Left ventricle myocardium inferior (tissue), 1 donor: ENCODE measurements at places on chromosomes 12 and 14. TPM values are rescaled to one million over a fixed set of nuclear protein-coding genes. Genes with fewer than 3 reads are reported as not detected.

GRCh38 chr12:56989861-56990610 is 16.3 kb downstream of the ZBTB39 start:
- no peak for DNase-seq

GRCh38 chr14:88834883-88835431 is 10.5 kb downstream of the TTC8 start:
- DNase-seq, result no peak

ACVRL1 gene
- 36.9 TPM for total RNA-seq

DNA sequence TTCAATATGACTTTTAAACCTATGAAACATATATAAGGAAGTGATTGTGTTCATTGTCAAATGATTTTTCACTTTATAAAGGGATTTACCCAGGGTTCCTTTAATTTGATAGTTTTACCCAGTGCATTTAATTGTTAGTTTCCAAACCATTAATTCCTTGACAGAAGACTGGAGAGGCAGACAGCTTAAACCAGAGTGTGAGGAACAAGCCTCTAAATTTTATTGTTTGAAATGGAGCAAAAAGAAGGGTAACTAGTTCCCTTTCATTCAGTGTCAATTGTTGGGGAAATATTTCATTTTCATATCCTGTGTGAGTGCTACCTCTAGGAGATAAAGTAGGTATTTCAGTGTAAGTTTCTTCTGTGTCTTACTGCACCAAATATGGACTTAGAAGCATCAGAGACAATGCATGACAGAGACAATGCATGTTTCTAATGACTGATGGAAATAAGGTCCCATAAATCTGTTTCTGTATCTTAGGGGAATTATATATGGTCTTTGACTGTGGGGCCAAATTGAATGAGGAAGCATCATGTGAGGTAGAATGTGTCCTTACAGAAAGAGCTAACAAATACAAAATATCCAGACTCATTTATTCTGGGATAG is 120.5 kb downstream of the TMTC2 start:
- DNase-seq, result no peak

ANKS1B gene
- 1.6 TPM for total RNA-seq

ASCL1 gene
- not detected for total RNA-seq

RHOJ gene
- 14.6 TPM for total RNA-seq

- DNase-seq, result no peak
These were observed 682 bp upstream of the TRIP11 start for GRCh38 chr14:92040431-92041051.

DNA sequence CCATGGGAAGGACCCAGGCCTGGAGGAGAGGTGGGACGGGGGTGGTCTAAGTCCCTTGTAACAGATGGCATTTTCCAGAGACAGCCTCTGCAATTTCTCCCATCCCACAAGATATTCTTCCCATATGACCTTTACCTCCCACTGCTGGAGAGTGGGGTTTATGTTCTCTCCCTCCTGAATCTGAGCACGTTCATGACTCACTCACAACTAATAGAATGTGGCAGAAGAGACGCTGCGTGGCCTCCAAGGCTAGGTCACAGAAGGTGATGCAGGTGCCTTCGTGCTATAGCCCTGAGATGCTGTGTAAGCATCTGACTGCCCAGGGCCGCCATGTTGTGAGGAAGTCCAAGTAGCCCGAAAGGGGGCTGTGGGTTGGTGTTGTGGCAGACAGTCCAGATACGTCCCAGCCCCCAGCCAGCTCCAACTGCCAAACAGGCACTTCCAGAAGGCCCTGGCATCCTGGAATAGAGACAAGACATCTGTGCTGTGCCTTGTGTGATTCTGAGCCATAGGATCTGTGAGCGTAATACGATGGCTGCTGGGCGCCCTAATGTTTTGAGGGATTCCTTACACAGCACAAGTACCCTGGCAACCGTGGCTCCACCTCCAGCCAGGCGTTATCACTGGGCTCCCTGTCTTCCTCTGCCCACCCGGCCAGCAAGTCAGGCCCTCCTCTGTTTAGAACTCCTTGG is 56.1 kb upstream of the NCOR2 start:
- DNase-seq, result no peak

ENTPD5 gene
- total RNA-seq, result 6.3 TPM

GRCh38 chr12:58563621-58564020 is 356.7 kb downstream of the LRIG3 start:
- DNase-seq, result no peak

RPGRIP1 gene
- total RNA-seq, result 0.30 TPM

ACSS3 gene
- 24.5 TPM for total RNA-seq

DNA sequence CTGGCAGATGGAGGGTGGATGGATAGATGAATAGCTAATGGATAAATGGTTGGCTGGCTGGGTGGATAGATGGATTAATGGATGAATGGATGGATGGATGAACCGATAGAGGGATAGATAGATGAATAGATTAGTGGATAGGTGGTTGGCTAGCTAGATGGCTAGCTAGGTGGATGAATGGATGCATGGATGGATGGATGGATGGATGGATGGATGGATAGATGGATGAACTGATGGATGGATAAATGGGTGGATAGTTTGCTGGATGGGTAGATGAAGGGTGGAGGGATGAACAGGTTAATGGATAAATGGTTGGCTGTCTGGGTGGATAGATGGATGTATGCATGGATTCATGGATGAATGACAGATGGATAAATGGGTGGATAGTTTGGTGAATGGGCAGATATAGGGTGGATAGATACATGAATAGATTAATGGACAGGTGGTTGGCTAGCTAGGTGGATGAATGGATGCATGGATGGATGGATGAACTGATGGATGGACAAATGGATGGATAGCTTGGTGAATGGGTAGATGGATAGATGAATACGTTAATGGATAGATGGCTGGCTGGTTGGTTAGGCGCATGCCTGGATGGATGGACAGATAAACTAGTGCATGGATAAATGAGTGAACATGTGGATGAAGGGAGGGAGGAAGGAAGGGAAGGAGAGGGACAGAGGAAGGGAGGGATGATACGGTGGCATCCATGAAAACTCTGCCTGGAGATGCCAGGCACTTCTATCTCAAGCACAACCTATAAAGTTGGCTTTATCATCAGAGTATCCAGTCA is 8.1 kb downstream of the SERPINA9 start:
- DNase-seq, result no peak

DNA sequence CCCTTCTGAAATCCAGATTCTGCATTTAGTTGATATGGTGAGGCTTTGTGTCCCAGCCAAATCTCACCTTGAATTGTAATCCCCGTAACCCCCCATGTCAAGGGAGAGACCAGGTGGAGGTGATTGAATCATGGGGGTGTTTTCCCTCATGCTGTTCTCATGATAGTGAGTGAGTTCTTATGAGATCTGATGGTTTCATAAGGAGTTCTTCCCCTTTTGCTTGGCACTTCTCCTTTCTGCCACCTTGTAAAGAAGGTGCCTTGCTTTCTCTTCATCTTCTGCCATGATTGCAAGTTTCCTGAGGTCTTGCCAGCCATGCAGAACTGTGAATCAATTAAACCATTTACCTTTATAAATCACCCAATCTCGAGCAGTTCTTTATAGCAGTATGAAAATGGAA is 23.1 kb upstream of the C12orf42 start:
- DNase-seq, result no peak

DNA sequence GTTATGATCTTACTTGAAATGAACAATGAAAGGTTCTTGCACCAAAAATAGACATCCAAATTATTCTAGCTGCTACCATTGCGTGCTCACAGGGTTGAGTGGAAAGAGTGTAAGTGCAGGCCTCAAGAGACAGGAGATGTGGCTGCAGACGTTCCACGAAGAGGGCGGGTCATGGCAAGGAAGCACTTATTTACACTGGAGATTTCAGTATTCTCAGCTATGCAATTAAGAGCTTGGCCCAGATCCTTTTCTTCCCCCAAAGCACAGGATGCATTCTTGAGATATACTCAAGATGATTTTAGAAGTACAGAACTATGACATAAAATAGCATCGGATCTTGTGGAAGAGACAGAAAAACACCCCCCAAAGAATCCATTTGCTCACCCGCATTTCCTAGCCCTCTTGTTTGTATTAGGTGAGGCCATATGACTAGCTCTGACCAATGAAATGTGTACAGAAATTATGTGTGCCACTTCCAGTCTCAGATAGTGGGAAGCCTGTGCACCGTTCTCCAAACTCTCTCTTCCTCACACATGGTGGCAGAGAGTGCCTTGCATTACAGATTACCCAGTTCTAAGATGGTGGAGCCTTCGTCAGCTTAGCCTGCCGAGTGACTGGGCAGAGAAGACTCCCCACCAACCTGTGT is 261.4 kb downstream of the TTC8 start:
- DNase-seq, result peak; percentile 38

DNA sequence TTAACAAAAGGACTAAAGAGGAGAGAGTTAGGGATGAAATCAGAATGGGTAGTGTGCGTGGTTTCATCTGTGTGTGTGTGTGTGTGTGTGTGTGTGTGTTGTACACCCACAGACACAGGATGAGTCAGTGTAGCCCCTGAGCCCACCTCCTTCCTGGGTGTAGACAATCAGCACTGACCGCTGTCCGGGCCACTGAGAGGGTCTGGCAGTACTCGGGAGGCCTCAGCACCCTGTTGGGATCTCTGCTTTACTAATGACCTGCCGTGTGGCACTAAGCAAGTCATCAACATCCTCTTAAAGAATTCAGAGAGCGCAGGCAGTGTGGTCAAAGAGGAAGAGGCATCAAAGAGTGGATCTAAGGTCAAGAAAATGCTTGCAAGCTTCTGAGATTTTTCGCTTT is 112.6 kb downstream of the PRMT8 start:
- DNase-seq, result no peak

GRCh38 chr12:47651368-47652254 is 54.2 kb downstream of the RPAP3 start:
- peak; percentile 31 for DNase-seq

DNA sequence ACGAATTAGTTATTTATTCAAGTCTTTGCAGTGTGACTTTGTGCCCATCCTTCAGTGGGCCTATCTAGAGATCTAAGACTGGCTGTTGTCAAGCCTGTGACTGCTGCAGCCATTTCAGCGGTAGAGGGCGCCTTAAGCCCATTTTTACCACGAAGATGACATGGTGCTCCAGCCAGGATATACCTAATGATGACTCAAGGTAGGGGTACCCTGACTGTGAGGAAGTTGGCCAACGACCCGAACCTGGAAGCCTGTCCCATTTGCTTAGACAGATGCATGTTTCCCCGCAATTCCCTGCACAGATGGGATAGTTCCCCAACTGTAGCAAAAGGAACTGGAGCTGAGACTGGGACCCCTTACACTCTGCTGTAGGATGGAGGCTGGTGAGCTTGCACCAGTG is 41.3 kb downstream of the RAB3IP start:
- no peak for DNase-seq

DNA sequence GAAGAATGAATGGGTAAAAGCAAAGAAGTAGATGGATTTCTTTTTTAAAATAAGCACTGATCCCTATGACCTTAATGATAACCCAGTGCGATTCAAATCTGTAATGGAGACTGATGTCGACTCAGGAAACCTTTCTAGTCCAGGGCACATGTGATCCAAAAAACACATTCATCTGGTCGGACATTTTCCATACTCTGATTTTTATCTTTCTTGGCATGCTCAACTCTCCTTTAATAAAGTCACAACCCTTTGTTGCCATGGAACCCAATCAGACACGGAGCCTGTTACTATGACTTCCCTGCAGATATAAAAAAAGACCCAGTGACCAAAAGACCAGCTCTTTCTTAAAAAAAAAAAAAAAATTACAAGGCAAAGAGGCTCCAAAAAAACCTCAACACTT is 27.9 kb downstream of the TMCC3 start:
- DNase-seq, result no peak

SLC17A8 gene
- not detected for total RNA-seq

GRCh38 chr14:78448164-78449094 is 278.3 kb downstream of the NRXN3 start:
- DNase-seq, result no peak
